ENCODE measurements at places on chromosomes 16 and 17. TPM values are rescaled to one million over a fixed set of nuclear protein-coding genes. Genes with fewer than 3 reads are reported as not detected.

RTN4RL1 gene
- 2.2 TPM for total RNA-seq

INO80E gene
- total RNA-seq: 151 TPM

STX1B gene
- total RNA-seq: 0.26 TPM

SLC13A2 gene
- total RNA-seq: not detected

FBXO39 gene
- 0.31 TPM for total RNA-seq

KRTAP1-5 gene
- not detected for total RNA-seq

AOC2 gene
- 0.10 TPM for total RNA-seq

EME2 gene
- 7.8 TPM for total RNA-seq

CEP112 gene
- total RNA-seq: 6.7 TPM

KRTAP3-2 gene
- not detected for total RNA-seq

HEXIM1 gene
- total RNA-seq: 8.4 TPM

GGA3 gene
- total RNA-seq: 15.1 TPM

PITPNM3 gene
- total RNA-seq: 13.0 TPM

CPNE2 gene
- total RNA-seq: 40.5 TPM

ALDH3A1 gene
- 0.16 TPM for total RNA-seq

SLC35G6 gene
- not detected for total RNA-seq

NPIPA2 gene
- 0.72 TPM for total RNA-seq

MYOCD gene
- not detected for total RNA-seq

HBQ1 gene
- not detected for total RNA-seq

HOXB5 gene
- 2.0 TPM for total RNA-seq

MFAP4 gene
- not detected for total RNA-seq

PRR35 gene
- total RNA-seq: not detected

OR4D1 gene
- total RNA-seq: not detected

FGF11 gene
- 0.89 TPM for total RNA-seq

RDM1 gene
- total RNA-seq: 7.1 TPM

SCARF1 gene
- 1.1 TPM for total RNA-seq

TGFB1I1 gene
- total RNA-seq: 42.0 TPM

MRPS34 gene
- total RNA-seq: 223 TPM

KRT9 gene
- not detected for total RNA-seq

IL21R gene
- 6.6 TPM for total RNA-seq

C17orf78 gene
- not detected for total RNA-seq

IL34 gene
- total RNA-seq: 7.8 TPM

TPSD1 gene
- total RNA-seq: not detected

HSD17B1 gene
- 1.6 TPM for total RNA-seq

TNP2 gene
- total RNA-seq: not detected

EPX gene
- not detected for total RNA-seq

FLYWCH2 gene
- 88.4 TPM for total RNA-seq

KIF2B gene
- not detected for total RNA-seq

LPO gene
- total RNA-seq: not detected

ASIC2 gene
- not detected for total RNA-seq

ZNHIT3 gene
- total RNA-seq: 47.7 TPM

MFSD6L gene
- total RNA-seq: not detected

PRAC1 gene
- not detected for total RNA-seq

C1QL1 gene
- total RNA-seq: 22.9 TPM

Measured in A172 (cell line).